ENCODE measurements at places on chromosomes 5 and 9. TPM values are rescaled to one million over a fixed set of nuclear protein-coding genes. Genes with fewer than 3 reads are reported as not detected.

DNA sequence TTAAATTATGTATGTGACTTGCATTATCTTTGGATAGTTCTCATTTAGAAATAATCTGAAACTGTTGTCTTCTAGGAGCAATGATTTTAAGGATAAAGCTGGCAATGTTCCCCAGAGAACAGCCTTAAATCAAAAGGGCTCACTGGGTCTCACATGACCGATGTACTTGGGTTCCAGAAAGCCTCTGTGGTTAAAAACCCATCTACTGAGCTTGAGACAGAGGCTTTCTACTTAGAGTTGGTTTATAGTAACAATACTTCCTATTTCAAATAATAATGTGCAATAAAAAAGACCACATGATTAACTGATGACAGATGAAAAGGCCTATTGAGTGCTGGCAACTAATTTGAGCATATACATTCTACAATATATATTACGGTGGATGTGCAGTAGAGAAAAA, 1143.5 kb downstream of the PTPRD start:
- no peak overlapping the region for H3K27ac ChIP-seq
- no peak overlapping the region for H3K4me3 ChIP-seq
- no peaks in the 10 kb centered on the region for H3K27me3 ChIP-seq
- no peaks in the 10 kb centered on the region for H3K36me3 ChIP-seq
- DNase-seq, result no peak

Gene TIMD4
- polyA plus RNA-seq, result not detected

DNA sequence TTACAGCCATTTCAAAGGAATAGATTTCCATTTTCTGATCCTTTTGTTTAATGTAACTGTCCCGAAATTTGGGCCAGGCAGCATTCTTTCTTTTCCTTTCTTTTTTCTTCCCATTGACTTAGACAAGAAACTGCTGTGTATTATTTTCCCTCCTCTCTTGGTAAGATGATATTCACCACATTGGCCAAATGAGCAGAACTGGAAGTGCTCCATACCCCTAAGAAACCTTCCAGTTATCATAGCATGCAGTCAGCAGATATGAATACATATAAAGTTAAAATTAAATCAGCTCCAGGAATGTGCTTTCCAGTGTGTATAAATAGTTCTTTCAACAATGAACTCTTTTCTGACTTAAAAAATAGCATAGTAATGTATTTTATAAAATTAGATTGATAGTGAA, 168.5 kb upstream of the GAS1 start:
- H3K4me3 ChIP-seq, result no peak overlapping the region
- no peaks in the 10 kb centered on the region for H3K36me3 ChIP-seq
- DNase-seq, result no peak
- H3K27me3 ChIP-seq, result no peaks in the 10 kb centered on the region
- H3K27ac ChIP-seq, result no peak overlapping the region

- peak; percentile 95 for DNase-seq
- H3K27ac ChIP-seq, result peak overlapping the region; percentile 53
- H3K4me3 ChIP-seq, result no peak overlapping the region
- peaks cover 32% of the 10 kb centered on the region for H3K4me1 ChIP-seq
- no peaks in the 10 kb centered on the region for H3K36me3 ChIP-seq
These were observed 57.8 kb upstream of the RAI14 start for GRCh38 chr5:34598177-34598794.

Gene PFN3
- polyA plus RNA-seq, result not detected

Gene COQ4
- 34.1 TPM for polyA plus RNA-seq

DNA sequence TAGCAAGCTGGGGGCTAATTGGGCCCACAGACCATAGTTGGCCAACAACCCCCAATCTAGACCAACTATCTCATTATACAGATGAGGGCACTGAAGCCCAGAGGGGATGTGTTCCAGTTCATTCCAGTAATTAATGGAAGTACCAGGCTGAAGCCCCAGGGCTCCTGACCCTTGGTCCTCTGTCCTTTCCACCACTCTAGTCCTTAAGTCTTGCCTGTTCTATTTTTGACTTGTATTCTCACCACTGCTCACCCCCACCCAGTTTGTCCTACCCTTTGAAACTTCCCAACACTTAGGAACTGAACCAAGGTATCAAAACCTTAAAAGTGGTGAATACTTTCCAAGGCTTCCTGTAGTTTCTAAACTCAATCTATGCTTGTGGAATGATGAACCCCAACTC, 407.4 kb downstream of the ENC1 start:
- no peak for DNase-seq
- H3K4me1 ChIP-seq, result peaks cover 46% of the 10 kb centered on the region
- no peak overlapping the region for H3K4me3 ChIP-seq
- no peaks in the 10 kb centered on the region for H3K36me3 ChIP-seq
- no peaks in the 10 kb centered on the region for H3K27me3 ChIP-seq

- peaks cover 22% of the 10 kb centered on the region for H3K27me3 ChIP-seq
- no peak for DNase-seq
- H3K4me1 ChIP-seq, result no peaks in the 10 kb centered on the region
- H3K27ac ChIP-seq, result no peak overlapping the region
- no peak overlapping the region for H3K4me3 ChIP-seq
- H3K36me3 ChIP-seq, result no peaks in the 10 kb centered on the region
These were observed 42.8 kb downstream of the RASGEF1C start for GRCh38 chr5:180166176-180166575.

Gene LPAR1
- 45.7 TPM for polyA plus RNA-seq

Gene IL9
- polyA plus RNA-seq, result not detected

- no peaks in the 10 kb centered on the region for H3K36me3 ChIP-seq
- DNase-seq, result no peak
- no peak overlapping the region for H3K27ac ChIP-seq
- no peak overlapping the region for H3K4me3 ChIP-seq
- H3K4me1 ChIP-seq, result no peaks in the 10 kb centered on the region
These were observed 466.1 kb downstream of the PTPRD start for GRCh38 chr9:10146517-10147331.

- no peaks in the 10 kb centered on the region for H3K4me1 ChIP-seq
- H3K36me3 ChIP-seq, result no peaks in the 10 kb centered on the region
- no peak overlapping the region for H3K4me3 ChIP-seq
- DNase-seq, result no peak
- H3K27ac ChIP-seq, result no peak overlapping the region
These were observed 27.3 kb downstream of the SARDH start for GRCh38 chr9:133710661-133711427.

Gene PDE6A
- not detected for polyA plus RNA-seq

Measured in GM23248 (cell line).